ENCODE measurements at places on chromosomes 6 and 20. TPM values are rescaled to one million over a fixed set of nuclear protein-coding genes. Genes with fewer than 3 reads are reported as not detected.

DNA sequence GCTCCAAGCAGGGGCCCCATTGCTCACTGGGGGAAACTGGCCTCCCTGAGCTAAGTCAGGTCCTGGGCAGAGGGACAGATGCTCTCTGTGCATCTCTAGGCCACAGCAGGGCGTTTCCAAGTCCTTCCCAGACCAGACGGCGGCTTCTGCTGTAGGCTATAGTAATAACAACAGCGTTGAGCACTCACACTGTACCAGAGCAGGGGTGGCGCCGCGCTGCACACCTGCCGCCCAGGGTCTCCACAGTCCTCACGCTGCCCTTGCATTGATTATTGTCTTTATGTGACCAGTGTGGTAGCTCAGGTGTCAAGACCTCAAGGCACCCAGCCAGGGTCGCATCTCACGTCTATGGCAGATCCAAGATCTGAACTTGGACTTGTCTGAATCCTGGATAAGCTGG is 14.9 kb upstream of the CCN5 start:
- DNase-seq = no peak

GRCh38 chr6:4962905-4963304 is 40.9 kb downstream of the RPP40 start:
- DNase-seq = no peak

GRCh38 chr6:99614430-99615186 is 8.0 kb downstream of the PRDM13 start:
- no peak for DNase-seq

DNA sequence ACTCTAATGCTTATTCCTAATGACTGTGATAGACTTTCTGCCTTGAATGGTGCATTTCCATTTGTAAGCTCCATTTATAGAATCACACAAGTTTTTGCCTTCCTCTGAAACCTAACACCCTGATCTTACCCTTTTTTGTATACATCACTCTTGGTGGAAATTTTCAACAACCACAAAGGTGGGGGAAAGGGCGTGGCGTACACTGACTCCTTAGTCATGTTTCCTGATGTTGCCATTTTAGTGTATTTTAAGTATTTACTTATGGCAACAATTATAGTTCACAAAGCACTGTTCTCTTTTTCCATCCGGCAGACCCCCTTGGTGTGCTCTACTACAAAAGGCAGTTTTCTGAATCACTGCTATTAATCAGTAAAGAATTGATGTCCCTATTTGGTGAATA is 92.0 kb downstream of the ATXN1 start:
- no peak for DNase-seq

HLA-DQA1 gene
- polyA plus RNA-seq = 117 TPM

KCNQ2 gene
- polyA plus RNA-seq = not detected

Measured in CD14-positive monocyte (primary cell).